ENCODE measurements at places on chromosomes 16 and 17.

DNA sequence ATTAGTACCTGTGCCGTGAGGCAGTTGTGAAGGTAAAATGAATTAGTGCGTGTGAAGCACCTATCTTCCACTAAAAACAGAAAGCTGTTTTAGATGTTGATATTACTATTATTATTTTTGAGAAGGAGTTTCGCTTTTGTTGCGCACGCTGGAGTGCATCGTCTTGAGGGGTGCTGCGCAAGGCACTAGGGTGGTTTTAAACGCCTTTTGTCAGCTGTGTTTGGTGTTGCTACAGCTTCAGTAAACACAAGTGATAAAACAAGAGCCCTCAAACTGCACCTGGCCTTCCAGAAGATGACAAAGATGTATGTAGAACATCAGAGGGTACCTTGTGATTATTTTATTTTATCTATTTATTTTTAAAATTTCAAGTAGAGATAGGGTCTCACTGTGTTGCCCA is 38.2 kb downstream of the PLCG2 start:
- no peak for DNase-seq

DNA sequence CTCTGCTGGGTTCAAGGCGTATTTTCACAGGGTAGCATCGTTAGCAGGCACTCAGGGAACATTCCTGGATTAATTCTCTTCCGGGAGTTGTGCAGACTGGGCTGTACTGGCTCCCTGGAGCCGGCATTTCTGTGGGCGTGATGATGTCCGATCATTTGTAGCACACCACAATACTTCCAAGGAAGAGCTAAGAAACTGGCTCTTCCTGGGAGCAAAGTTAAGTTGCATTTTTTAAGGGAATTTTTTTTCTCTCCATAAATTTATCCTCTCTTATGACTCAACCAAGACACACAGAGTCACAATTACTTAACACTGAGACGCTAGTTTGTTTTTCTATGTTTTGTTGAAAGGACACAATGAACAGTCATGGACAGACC is 211.6 kb upstream of the FOXF1 start:
- no peak for DNase-seq

DNA sequence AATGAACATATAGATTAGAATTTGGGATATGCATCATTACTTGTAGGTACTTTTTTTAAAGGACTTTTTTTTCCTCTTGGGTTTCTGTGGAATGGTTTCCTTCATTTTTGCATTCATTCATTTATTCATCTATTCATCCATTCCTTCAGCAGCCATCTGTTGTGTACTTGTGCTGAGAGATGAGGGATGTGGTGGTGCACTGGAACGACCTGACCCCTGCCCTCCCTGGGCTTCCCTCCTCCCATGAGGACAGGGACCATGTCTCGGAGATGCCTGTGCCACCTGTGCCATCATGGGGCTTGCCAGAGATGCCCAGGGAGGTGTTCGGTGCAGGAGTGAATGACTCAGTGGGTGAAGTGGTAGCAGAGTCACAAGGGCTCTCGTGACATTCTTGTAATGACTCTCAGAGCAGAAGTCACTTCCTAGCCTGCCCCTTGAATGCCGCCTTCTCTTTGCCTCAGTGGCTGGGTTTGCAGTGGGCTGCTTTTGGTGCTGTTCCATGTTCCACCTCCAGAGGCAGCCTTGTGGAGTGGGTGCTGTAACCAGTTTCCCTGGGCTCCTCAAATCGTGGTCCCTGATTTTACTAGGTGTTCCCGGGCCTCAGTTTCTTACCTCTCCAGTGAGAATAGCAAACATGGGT is 43.9 kb downstream of the CLEC16A start:
- DNase-seq: no peak

- DNase-seq: no peak
Observed at GRCh38 chr16:19760356-19761060, 42.4 kb downstream of the IQCK start.

DNA sequence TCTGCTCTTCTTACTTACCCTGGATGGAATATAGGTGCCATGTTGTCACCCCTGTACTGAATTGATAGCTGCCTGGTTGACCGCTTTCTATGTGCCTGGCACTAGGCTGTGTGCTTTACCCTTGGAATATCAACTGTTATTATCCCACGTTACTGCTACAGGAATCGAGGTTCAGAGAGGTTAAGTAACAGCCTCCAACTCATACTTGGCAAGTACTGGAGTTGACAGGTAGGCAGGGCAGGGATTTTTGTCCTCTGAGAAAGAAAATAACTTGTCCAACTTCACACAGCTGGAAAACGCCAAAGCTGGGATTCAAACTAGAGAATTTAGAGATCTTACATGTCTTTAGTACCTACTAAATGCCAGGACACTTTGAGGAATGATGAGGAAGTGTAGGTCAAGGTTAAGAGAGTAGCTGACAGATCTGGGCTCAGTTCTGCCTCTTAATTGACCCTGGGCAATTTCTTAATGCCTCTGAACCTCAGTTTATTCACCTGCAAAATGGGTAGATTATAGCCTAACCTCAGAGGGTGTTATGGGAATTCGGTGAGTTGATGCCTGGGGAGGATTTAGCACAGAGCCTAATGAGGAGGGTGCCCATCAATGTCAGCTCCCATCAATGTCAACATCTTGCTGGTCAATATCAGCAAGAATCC is 25.8 kb downstream of the ITPRIPL2 start:
- DNase-seq: no peak

GRCh38 chr17:65518256-65518655 is 43.2 kb downstream of the AXIN2 start:
- no peak for DNase-seq

DNA sequence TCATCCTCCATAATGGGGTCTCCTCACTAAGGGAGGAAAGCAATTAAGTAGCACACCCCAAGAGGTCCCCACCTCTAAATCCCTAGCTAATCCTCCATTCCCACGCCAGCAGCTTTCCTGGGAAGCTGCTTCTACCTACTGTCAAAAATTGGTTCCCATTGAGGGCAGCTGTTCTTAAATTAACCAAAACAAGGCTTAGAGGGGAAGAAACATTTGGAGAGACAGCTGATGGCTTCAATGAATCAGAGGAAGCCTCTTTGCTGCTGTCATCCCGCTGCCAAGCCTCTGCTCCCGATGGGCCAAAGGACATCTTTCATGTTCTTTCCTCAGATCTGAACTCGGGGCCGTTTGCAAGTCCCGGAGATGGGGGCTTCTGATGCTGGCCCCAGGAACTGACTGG is 26.6 kb downstream of the AIPL1 start:
- DNase-seq: no peak

DNA sequence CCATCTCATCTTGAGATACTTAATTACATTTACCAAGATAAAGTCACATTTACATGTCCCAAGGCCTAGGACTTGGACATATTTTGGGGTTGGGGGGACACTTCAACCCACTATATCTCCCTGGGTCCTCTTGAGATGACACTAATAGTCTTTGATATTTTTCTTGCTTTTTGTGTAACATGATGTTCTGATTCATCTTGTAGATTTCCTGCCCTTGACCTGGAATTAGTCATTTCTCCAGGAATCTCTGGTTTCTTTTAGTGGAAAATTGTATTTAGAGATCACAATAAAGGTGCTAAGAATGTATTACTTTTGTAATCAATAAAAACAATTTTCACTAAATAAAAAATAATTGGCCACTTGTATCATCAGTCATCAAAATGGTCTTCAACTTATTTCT is 157.3 kb downstream of the VPS53 start:
- no peak for DNase-seq

DNA sequence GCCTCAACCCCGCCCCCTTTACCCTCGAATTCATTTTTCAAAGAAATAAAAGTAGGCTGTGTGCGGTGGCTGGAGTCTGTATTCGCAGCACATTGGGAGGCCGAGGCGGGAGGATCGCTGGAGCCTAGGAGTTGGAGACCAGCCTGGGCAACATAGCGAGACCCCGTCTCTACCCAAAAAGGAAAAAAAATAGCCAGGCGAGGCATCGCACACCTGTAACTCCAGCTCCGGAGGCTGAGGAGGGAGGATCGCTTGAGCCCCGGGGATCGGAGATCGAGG is 671 bp upstream of the TOP2A start:
- no peak for DNase-seq

DNA sequence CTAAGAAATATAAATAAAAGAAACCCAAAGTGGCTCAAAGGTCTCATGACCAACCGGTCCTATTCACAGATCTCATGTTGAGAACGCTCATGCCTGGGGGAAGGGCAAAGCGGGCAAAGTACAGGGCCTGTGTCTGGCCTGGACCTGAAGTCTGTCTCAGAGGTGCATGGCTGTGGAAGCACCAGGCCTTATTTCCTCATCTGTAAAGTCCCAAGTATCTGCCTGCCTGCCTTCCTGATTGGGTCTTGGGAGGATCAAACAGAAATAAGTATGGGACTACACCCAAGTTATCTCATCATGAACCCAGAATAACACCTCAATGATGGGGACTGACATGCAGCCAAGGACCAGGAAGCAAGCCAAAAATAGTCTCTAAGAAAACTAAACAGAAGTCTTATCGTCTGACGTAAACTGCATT is 14.2 kb downstream of the AXIN2 start:
- no peak for DNase-seq

- no peak for DNase-seq
Observed at GRCh38 chr16:68400083-68400923, 48.0 kb downstream of the SMPD3 start.

GRCh38 chr17:50110591-50111349 is 15.6 kb downstream of the PDK2 start:
- DNase-seq: no peak

DNA sequence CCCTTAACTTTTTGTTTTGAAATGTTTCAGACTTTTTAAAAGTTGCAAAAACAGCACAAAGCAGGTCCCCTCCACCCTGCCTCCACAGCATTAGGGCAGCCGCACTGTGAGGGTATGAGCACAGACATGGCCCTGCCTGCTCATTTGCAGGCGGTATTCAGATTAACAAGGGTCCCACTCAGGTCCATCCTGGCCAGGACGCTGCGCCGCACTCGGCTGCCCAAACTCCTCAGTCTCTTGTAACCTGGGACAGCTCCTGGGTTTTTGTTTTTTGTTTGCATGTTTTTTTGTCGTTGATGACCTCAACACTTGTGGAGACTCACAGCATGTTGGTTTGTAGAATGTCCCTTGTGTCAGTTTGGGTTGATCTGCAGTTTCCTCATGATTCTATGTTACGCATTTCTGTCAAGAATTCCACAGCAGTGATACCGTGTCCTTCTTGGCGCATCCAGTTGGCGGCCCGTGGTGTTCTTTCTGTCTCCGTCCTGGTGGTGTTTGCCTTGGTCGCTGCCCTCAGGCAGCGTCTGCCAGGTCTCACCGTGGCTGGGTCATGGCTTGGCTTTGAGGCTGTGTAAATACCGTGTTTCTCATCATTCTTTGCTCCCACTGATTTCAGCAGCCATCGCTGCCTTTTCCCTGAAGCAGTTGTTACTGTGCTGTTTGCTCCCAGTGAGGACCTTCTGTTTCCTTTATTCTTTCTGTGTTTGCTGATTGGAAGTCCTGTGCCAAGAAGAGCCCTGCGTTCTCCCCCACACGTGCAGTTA is 18.5 kb downstream of the CRAMP1 start:
- DNase-seq: no peak

DNA sequence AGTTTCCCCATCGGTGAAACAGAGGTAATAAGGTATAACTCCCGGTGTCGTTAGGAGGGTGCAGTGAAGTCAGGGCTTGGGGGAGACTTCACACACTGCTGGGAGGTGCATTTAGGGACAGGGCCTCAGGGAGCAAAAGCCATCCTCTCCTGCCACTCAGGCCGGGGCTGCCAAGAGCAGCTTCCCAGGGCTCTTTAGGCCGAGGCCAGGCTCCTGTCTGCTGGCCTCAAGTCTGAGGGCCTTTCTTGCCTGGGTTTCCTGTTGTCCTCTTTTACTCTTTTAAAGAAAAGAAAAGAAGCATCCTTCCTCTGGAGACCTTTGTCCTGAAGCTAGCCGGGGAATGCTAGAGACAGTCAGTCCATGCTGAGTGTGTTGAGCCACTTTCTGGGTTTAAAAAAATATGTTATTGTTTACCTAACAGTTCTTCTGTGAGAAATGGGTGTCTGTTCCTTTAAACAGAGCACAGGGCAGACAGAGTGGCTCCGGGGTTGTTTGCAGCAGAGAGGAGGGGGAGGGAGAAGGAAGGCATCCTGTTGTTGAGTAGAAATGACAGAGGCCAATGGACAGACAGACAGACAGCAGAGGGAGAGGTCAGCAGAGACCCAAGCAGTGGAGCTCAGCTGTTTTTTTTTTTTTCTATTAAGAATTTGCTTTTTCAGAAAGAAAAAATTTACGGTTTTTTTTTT is 79.1 kb downstream of the C17orf67 start:
- DNase-seq: no peak

DNA sequence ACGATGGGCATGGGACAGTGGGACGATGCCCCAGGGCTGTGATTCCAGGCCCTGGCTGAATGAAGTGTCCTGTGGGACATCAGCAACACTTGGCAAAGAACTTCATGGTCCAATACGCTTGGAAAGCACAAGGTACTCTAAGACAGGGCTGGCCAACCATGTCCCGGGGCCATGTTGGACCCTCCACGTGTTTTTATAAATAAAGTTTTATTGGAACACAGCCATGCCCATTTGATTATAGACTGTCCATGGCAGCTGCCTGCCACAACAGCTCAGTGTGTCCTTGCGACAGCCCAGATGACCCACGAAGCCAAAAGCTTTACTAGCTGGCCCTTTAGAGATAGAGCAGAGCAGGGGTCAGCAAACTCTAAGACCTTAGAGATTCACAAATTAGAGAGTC is 282.1 kb downstream of the C16orf95 start:
- DNase-seq: no peak

DNA sequence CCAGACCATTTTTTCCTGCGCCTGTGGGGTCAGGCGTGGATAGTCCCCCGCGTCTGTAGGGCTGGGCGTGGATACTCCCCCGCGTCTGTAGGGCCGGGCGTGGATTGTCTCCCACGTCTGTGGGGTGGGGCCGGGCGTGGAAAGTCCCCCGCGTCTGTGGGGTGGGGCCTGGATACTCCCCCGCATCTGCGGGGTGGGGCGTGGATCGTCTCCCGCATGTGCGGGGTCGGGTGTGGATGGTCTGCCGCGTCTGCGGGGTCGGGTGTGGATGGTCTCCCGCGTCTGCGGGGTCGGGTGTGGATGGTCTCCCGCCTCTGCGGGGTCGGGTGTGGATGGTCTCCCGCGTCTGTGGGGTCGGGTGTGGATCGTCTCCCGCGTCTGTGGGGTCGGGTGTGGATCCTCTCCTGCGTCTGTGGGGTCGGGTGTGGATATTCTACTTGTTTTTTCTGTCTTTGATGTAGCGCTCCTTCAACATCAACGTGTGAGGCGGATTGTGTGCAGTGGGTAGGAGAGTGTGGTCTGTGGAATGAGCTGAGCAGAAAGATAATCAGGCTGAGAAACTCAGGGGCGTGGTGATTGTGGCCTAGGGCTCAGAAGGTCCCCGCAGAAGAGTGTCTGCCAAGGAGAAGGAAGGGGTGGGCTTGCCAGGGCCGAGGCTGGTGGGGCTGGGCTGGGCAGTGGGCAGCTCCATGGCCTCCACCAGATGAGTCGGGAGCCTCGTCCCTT is 3.2 kb downstream of the GNPTG start:
- DNase-seq: no peak

GRCh38 chr17:13931800-13932460 is 137.4 kb upstream of the COX10 start:
- no peak for DNase-seq

Data from midbrain (tissue), 1 donor.